ENCODE measurements at places on chromosomes 4 and X. TPM values are rescaled to one million over a fixed set of nuclear protein-coding genes. Genes with fewer than 3 reads are reported as not detected.

Gene SULT1B1
- total RNA-seq: not detected

Gene CSAG1
- not detected for total RNA-seq

Gene PHOX2B
- not detected for total RNA-seq

Gene CT45A10
- not detected for total RNA-seq

Gene CT55
- not detected for total RNA-seq

Gene SH3BGRL
- 79.8 TPM for total RNA-seq

Gene HSPA4L
- 0.77 TPM for total RNA-seq

Gene KIAA1210
- total RNA-seq: not detected

Gene ARX
- 5.3 TPM for total RNA-seq

Gene CYTL1
- 1.1 TPM for total RNA-seq

Gene TCEANC
- total RNA-seq: 3.6 TPM

Gene TLR3
- total RNA-seq: 0.62 TPM

Gene IL1RAPL2
- not detected for total RNA-seq

Gene F11
- total RNA-seq: not detected

Gene VCX
- not detected for total RNA-seq

Gene RAB33A
- 5.1 TPM for total RNA-seq

Gene PPP2R2C
- total RNA-seq: 2.5 TPM

Gene NCAPG
- 132 TPM for total RNA-seq

Gene GABRQ
- total RNA-seq: 1.5 TPM

Gene CCDC149
- 5.0 TPM for total RNA-seq

Gene NPNT
- 0.22 TPM for total RNA-seq

Gene RAB41
- not detected for total RNA-seq

Gene NPY5R
- 1.3 TPM for total RNA-seq

Gene FRMPD4
- not detected for total RNA-seq

Gene GLOD5
- total RNA-seq: not detected

Gene CFAP97
- total RNA-seq: 45.6 TPM

Gene GYPB
- total RNA-seq: not detected

Gene NXF2
- total RNA-seq: 0.22 TPM

Gene C4orf50
- total RNA-seq: 0.32 TPM

Gene GPRASP2
- total RNA-seq: 44.0 TPM

Gene EGFL6
- 1.2 TPM for total RNA-seq

Gene PAGE2
- not detected for total RNA-seq

Gene PPAT
- total RNA-seq: 67.6 TPM

Gene FAM114A1
- total RNA-seq: 7.4 TPM

Gene HSFX2
- total RNA-seq: 0.77 TPM

Gene CLDN2
- not detected for total RNA-seq

Gene PAGE1
- not detected for total RNA-seq

Gene GABRA4
- total RNA-seq: not detected

Gene RNF175
- total RNA-seq: 34.6 TPM

Gene NDP
- total RNA-seq: 2.5 TPM

Gene DUSP21
- not detected for total RNA-seq

Gene VSIG4
- total RNA-seq: not detected

Gene PPP3CA
- total RNA-seq: 33.6 TPM

Gene SLC9B2
- 9.7 TPM for total RNA-seq

Gene CETN2
- total RNA-seq: 43.5 TPM
